ENCODE measurements at places on chromosomes 6 and 20.

GRCh38 chr6:144777249-144777648 is 492.1 kb downstream of the UTRN start:
- no peak for DNase-seq

DNA sequence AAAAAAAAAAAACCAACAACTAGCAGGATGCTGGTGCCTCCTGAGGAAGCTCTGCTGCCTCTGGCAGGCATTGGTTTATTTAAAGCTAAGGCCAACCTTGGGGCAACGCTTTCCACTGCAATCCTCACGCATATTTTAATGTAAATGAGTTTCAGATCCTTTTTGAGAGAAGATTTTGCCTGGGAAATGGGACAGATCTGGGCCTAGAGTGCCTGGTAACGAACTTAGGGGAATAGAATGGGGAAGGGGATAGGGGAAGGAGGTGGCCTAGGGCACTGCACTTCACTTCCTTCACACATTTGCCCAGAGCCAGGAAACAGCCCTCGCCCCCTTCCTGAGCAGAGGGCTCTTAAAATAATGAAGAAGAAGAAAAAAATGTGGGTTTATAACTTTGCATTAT is 132.7 kb upstream of the TMEM170B start:
- DNase-seq: no peak

GRCh38 chr6:16181439-16182297 is 52.8 kb downstream of the MYLIP start:
- DNase-seq: no peak

DNA sequence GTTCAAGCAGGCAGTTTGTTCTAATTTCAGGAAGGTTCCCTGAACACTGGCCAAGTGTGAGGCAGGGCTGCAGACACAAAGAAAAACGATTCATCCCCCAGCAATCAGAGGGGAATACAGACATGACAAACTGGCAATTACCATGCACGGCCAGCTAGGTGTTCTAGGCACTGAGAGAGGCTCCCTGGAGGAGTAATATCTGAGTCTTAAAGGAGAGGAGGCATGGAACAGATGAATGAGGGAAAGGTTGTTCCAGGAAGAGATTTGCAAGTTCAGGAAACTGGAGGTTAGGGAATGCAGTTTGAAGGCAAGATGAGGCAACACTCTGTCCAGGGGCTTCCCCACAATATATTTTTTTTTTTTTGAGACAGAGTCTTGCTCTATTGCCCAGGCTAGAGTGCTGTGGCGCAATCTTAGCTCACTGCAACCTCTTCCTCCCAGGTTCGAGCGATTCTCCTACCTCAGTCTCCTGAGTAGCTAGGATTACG is 11.1 kb downstream of the RRAGD start:
- DNase-seq: no peak

GRCh38 chr6:155441112-155441465 is 14.6 kb downstream of the NOX3 start:
- no peak for DNase-seq

- no peak for DNase-seq
Measured at GRCh38 chr6:137927777-137928218, 60.7 kb downstream of the TNFAIP3 start.

- no peak for DNase-seq
Measured at GRCh38 chr20:19462491-19462890, 250.0 kb downstream of the SLC24A3 start.

DNA sequence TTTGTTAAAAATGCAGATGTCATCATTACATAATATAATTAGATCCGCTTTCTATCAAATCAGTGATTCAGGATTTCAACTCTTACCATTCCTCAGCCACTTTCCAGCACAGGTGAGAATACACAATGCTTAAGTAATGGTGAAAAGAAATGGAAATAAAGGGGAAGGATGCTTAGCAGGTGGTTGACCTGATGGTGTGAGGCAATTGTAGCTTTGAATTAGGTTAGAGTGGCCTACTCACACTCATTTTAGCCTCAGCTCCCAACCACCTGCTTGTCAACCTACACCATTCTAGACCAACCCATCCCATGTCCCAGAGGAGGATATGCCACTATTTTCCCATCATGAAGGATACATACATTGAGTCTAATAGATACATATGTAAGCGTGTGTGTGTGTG is 138.1 kb downstream of the DNAH8 start:
- no peak for DNase-seq

DNA sequence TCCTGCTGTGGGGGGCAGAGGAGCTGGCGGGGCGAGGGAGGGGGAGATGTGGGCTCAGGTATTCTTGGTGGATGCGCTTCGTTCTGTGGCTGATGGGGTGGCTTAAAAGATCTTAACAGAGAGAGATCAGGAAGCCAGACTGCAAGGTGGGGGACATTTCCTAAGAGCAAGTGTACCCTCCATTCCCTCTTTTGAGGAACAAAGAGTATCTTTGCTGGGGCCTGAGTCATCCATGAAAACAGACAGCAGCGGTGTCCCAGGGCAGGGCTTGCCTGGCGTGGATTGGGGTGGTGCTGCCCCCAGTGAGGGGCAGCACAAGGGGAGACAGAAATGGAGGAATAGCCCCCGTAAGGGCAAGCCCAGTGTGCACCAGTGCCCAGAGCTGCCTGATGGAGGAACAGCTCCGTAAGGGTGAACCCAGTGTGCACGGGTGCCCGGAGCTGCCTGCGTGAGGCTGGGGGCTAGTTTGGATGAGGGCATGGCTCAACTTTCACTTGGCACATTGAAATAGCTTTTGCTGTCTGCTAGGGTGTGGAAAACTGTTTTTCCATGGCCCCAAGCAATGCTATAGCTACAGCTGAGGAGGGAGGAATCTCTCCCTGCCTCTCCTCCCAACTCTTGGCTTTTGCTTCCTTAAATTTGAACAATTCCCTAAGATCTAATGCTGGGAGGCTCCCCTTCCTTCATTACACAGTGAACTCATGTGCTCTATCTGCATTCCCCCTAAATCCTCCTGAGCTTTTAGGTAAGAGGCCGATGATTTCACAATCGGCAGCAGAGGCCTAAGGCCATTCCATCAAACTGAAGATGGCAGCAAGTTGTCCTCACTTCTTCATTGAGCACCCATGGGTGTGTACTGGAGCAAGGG is 12.9 kb downstream of the MAPK13 start:
- DNase-seq: no peak

DNA sequence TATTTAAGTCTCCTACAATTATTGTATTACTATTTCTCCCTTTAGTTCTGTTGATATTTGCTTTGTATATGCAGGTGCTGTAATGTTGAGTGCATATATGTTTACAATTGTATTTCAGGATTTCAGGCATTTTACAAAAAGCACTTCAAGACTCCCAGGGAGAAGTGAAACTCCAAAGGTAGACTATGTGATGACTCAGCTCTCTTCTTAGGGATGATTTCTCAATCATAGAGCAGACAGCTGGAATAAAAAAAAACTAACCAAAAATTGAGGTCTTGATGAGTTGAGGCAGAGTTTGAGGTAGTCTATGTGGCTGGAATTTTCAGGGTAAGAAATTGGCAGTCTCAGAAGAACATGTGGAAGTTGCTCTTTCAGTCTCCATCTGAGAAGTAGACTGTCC is 786.1 kb downstream of the TFAP2A start:
- DNase-seq: peak; percentile 60

- DNase-seq: no peak
Measured at GRCh38 chr6:77656999-77657764, 4.3 kb downstream of the MEI4 start.

GRCh38 chr6:121222656-121223055 is 111.6 kb downstream of the TBC1D32 start:
- DNase-seq: peak; percentile 77

GRCh38 chr6:52361414-52361944 is 472 bp upstream of the PAQR8 start:
- no peak for DNase-seq

DNA sequence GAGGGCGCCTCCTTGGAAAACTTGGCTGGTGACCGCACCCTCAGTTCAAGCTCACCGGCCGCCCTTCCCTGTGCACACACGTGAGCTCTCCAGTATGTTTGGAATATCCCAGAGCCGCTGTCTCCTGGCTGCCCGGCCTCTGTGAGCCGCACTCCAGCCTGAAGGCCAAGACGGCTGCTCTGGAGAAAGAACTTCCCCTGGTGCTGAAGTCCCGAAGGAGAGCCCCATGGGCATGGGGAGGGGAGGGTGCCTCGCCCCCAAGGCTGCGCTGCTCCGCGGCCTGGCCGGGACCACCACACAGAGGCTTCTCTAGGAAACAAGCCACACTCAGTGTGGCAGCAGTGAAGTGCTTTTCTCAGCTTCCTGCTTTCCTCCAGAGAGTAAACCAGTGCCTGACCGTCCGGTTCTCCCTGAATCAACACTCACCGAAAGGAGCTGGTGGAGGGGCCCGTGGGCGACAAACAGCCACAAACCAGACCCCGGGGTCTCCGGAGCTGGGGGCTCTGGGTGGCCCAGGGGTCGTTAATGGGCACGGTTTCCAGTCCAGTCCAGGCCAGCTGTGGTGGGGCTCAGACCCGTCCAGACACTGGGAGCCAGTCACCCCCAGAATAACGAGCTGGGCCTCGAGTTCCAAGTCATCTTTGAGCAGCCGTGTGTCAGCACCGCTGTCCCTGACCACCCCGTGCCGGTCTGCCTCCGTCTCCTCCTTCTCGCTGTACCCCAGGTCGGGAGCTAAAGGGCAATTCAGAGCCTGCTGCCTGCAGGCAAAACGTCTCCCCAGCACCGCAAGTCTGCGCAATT is 87.4 kb upstream of the BHLHE23 start:
- no peak for DNase-seq

- DNase-seq: no peak
Measured at GRCh38 chr6:168134560-168135201, 55.7 kb upstream of the FRMD1 start.

- DNase-seq: no peak
Measured at GRCh38 chr6:77263003-77263402, 200.3 kb downstream of the HTR1B start.

- DNase-seq: no peak
Measured at GRCh38 chr20:61666471-61666832, 399.2 kb downstream of the TAF4 start.

GRCh38 chr6:118953391-118953790 is 18.4 kb upstream of the MCM9 start:
- no peak for DNase-seq

GRCh38 chr6:43035495-43036194 is 14.2 kb downstream of the RRP36 start:
- DNase-seq: no peak

DNA sequence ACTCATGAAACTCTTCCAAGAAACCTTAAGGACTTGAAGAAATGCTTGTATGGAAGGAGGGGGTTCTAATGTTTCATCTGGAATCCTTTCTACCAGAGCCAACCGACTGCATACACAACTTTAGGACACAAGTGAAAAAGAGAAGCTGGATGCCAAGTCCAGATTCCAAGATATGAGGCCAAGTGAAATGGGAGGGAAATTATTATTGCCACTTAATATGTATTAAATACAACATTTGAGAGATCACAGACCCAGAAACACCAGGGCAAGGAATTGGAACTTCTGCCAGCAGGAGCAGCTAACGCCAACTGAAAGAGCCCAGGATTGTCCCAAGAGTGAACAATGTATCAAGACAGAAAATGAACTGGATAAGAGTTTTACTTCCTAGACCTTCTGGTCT is 144.2 kb downstream of the ARHGAP18 start:
- DNase-seq: no peak

DNA sequence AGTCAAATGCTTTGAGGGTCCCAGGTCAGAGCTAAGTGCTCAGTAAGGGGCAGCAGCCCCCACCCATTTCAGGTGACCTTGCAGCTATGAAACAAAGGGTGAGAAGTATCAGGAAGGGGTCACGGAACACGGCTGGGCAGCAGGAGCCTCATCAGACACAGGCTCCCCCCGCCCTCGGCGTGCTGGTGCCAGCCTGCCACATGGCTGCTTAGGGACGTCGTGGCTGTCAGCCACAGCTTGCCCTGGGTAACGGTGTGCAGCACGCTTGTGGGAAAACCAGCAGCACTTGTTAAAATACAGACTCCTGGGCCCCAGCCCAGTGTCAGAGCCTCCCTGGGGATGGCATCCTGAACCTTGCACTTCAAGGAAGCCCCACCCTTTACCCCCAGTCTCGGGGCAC is 39.3 kb downstream of the SSR1 start:
- DNase-seq: no peak

DNA sequence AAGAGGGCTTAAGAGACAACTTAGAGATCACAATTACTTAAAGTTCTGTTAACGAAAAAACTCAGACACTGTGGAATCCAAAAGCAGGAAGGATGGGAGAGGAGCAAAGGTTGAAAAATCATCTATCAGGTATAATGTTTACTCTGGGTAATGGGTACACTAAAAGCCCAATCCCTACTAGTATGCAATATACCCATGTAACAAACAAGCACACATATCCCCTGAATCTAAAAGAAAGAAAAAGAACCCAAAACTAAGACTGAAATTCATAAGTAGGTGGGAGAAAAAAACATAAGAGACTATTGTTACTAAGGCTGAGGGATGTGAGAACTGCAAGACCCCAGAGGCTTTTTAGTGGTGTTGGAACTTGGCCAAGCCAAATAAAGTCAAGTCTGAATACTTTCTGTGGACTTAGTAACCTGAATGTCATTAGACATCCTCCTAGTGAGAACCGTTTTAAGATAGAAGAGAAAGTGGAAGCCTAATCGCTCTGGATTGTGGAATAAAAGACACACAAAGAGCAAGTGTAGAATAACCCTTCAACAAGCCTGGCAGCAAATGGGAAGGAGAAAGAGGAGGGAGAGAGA is 189.4 kb upstream of the RNF217 start:
- no peak for DNase-seq

GRCh38 chr20:25632940-25633790 is 9.4 kb upstream of the NANP start:
- DNase-seq: peak; percentile 89

DNA sequence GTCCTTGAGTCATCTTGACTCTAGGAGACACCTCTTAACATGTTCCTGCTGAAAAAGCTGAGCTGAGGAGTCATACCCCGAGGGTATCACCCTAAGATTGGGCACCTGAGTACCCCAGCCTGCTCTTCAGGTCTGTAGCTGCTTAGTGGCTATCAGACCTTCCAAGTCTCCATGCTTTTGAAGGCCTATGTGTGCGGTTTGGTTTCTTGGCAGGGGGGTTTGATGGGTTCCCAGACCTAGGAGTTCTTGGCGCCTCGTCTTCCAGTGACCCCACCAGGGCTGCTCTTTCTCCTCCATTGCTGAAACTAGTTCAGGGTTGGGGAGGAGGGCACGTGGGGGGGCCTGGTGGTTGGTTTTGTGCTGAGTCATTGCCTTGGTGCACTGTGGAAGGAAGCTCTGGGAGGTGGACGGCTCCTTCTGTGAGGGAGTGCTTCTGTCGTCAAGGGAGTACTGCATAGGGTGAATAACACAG is 20.1 kb downstream of the IGF2R start:
- peak; percentile 54 for DNase-seq

GRCh38 chr6:99614430-99615186 is 8.0 kb downstream of the PRDM13 start:
- no peak for DNase-seq
